Stimulated activated CD4-positive, alpha-beta T cell treated with anti-CD3 and anti-CD28 coated beads, Interleukin-12 subunit alpha, Interleukin-12 subunit beta, amount 100 ng/mL, for 24 hours (primary cell): ENCODE measurements at places on chromosomes 7 and 10.

- no peak for DNase-seq
These were observed 106.0 kb downstream of the COL26A1 start for GRCh38 chr7:101468546-101469275.

DNA sequence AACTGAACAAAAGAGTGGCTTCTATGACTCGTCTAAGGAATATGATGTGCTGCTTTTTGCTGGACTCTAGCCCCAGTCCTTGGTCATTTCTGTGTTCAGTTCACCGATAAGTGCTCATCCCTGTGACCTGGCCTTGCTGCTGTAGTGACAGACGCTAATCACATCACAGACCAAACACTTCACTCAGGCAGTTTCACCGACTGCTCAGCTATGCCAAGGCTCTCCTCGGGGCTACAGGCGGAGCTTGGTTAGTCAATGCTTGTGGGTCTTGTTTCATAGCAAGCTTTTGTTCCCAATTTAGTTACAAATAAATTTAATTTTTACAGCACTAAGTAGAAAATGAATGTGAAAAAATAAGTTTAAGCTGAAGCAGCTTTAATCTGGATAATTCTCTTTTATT, 190.8 kb upstream of the PRKCQ start:
- no peak for DNase-seq

DNA sequence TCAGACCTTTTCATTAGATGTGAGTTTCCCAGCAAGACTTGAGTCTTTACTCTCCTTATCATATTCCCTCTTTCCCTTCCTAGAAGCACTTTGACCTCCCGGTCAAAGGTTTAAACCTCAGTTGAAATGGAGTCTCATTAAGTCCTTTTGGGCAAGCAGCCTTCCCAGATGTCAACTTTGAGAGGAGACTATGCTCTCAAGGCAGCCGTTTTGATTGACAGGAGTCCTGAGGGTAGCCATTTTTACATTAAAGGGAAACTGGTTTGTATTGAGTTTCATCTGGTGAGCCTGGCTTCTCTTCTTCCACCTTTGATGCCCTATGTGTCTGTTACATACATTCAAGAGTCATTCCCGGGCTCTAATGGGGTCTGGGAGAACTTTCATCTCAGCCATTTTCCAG, 685.1 kb downstream of the LRMDA start:
- DNase-seq = no peak

DNA sequence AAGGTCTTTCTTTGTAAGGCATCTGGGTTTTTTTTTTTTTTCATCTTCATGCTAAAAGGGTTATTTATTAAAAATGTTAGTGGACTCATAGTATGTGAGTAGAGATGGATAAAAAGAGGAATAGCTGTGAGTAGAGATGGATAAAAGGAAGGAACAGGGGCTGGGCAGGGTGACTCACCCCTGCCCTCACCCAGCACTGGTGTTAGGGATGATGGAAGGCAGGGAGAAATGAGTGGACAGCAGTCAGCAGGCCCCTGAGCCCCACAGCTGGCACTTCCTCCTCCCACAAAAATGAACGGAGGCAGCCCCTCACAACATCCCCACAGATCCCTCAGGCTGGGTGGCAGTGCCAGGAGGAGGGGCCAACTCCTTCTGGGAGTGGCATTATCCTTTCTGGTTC, 39.3 kb downstream of the ANTXRL start:
- DNase-seq = no peak

- DNase-seq = no peak
These were observed 79.3 kb upstream of the MDFIC start for GRCh38 chr7:114842551-114843065.

DNA sequence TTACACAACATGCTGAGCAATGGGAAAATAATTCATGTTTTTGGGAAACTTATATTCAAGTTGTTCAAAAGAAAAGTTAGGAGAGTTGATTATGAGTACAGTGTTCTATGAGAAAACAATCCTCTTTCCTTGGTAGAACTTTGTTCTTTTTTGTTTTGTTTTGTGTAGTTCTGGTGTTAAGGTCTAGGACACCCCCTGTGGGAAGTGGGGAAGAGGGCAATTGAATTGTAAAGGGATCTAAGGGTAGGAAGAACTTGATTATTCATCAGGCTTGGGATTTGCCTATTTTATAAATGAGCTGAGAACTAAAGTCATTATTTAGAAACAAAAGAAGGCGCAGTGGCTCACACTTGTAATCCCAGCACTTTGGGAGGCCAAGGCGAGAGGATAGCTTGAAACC, 25.9 kb upstream of the CDK13 start:
- DNase-seq = no peak

DNA sequence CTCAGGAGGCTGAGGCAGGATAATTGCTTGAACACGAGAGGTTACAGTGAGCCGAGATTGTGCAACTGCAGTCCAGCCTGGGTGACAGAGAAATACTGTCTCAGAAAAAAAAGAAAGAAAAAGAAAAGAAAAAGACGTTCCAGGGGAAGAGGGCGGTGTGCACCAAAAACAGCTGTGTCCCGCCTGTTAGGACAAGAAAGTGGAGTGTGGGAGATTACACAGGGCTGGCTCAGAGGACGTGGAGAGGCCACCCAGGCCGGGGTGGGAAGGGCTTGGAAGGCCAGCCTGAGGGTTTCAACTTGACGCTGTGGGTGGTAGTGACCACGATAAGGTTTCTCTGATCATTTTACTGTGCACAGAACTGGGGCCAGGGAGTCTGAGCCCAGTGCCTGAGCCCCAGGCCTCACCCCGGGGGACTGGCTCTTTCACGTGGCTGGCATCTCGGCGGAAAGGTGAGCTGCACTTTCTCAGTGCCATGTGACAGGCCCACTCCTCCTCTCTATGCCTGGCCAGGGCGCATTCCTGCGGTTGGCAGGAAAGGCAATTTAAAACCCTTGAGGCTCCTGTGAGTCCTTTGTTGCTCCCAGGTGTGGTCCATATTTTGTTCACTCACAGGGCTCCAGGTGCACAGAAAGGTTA, 13.9 kb downstream of the RHBDD2 start:
- no peak for DNase-seq

GRCh38 chr10:30531751-30532530, 97.6 kb downstream of the LYZL2 start:
- no peak for DNase-seq

- DNase-seq = no peak
These were observed 171.3 kb downstream of the MAGI2 start for GRCh38 chr7:79282070-79282694.

GRCh38 chr7:80307227-80307856, 172.7 kb downstream of the GNAI1 start:
- no peak for DNase-seq

GRCh38 chr7:136890399-136890798, 21.9 kb downstream of the CHRM2 start:
- DNase-seq = no peak

DNA sequence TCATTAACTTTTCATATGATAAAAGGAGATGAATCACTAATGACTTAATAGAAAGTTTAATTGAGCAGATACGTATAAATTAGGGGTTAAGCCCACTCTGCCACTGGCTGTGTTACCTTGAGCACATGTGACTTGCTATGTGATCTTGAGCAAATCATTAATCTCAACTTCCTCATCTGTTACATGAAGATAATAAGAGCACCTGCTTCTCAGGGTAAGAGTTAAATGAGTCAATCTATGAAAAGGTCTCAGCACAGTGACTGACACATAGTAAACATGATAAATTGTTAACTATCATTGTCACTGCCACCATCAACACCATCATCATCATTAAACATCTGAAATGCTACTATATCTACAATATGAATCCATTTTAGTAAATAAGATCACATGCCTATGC, 110.8 kb downstream of the TPK1 start:
- DNase-seq = no peak

DNA sequence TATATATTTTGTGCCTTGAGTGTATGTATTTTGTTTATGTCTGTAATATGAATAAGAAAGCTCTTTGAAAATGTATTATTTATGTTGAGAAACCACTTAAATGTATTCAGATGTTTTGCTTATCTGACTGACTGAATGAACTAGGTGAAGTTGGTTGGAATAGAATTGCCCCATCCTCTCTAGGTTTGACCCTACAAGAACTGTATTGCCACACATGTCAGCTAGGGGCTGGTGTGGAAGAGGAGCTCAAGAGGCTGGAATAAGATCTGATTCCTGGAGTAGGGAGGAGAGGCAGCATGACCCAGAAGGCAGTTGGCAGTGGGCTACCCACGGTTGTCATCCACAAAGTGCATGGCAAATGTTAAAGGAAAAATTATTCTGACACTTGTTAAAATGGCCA, 9.1 kb downstream of the SSMEM1 start:
- DNase-seq = no peak

GRCh38 chr7:83976302-83976701, 218.3 kb downstream of the SEMA3A start:
- no peak for DNase-seq

- no peak for DNase-seq
These were observed 54.9 kb downstream of the LRGUK start for GRCh38 chr7:134182078-134182477.

GRCh38 chr7:151232917-151233701, 826 bp downstream of the CHPF2 start:
- DNase-seq = peak; percentile 65

DNA sequence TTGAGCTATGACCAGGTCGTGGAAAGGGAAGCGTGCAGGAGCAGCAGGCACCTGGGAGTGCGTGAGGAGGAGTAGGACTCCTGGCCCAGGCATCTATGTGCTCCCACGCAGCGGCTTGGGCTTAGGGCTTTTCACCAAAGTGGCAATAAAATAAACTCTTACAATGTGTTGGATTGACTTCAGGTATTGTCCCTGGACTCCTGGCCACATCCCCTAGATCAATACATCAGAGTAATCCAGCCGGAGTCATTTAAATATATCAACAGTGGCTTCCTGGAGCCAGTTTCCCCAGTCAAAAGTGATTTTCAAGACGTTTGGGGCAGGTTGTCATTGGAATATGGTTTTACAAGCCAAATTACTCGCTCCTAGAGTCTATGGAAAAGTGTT, 344.4 kb downstream of the WDR11 start:
- no peak for DNase-seq

DNA sequence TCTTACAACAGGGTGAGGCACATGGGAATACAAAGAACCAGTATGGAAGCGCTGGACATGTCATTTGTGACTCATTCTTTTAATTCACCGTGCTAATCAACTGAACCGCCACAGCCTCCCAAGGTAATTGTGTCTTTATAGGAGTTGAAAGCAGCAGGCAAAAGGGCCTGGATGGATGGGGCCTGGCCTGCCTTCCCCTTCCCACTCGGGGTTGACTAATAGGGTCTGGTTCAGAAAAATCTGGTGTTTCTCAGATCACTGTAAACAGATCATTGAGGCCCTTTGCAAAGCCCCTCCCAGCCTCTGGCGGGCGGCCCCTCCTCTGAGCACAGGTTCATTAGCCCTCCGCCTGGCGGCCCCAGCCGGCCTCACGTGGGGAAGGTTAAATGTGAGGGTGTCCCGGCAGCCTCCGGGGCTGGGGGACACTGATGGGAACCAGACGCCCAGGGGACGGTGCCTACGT, 100.8 kb downstream of the EBF3 start:
- no peak for DNase-seq

DNA sequence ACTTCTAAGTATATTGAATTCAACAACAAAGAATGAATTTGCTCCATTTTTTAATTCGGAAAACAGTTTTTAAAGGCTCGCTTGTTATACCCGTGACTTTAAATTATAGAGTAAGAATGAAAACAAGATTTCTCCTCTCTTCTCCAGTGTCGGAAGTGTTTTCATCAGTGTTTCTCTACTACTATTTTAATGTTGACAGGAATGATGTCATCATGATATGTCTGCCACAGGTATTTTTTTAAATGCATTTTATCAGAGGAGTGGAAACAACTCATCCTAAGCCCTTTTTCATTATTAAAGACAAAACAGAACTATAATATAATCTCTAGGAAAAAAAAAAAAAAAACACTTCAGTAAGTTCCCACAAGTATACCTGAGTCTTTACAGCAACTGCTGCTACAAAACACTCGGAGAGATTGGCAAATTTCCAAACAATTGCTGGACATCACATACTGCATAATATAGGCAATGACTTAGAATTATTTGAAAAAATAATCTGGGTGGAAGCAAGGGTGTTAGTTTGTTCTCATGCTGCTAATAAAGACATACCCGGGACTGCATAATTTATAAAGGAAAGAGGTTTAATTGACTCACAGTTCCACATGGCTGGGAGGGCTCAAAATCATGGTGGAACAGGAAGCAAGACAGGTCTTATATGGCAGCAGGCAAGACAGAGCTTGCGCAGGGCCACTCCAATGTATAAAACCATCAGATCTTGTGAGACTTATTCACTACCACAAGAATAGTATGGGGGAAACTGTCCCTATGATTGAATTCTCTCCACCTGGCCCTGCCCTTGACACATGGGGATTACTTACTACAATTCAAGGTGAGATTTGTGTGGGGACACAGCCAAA, 4.8 kb upstream of the RNF32 start:
- DNase-seq = no peak

GRCh38 chr10:59991661-59992060, 85.3 kb upstream of the CCDC6 start:
- DNase-seq = no peak

- no peak for DNase-seq
These were observed 31.5 kb downstream of the CDNF start for GRCh38 chr10:14806318-14806717.

GRCh38 chr10:5644930-5645329, 21.5 kb downstream of the ASB13 start:
- no peak for DNase-seq

GRCh38 chr7:15174485-15174884, 271.9 kb upstream of the DGKB start:
- no peak for DNase-seq

DNA sequence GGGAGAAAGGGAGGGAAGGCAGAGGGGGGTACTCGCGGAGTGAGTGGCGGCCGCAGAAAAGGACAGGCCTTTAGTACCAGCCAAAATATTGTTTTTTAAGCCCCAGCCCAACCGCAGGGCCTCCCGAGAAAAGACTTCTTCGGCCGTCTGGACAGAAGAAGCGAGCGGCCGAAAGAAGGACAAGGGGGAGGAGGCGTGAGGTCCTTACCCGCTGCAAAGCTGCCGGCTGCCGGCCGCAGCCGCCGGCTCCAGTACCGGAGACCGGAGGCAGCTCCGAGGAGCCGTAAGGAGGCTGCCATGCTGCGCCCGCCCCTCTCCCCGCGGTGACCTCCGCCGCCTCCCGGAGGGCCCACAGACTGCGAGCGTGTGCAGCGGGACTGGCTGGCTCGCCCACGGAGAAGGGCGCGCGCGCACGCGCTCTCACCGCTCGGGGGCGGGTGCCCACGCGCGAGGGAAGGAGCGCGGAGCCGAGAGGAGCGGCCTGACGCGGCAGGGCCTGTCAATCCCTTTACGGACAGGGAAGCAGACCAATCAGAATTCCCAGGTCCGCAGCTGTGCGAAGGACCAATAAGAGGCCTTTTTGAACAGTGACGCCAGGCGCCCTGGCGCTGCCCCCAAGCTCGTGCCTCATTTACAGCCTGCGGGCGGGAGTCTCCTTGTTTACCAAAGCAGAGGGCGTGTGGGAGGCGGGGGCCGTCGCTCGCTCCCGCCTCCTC, at the start of gene HIBADH:
Gene HIBADH (minus strand): TSS at position 394 of the 716 bp plus-strand sequence. CDS start 95 bp downstream, at position 299.
- DNase-seq = peak; percentile 82

- DNase-seq = no peak
These were observed 121.6 kb upstream of the ZNF92 start for GRCh38 chr7:65251851-65252620.
